ENCODE measurements at places on chromosomes 1 and 21. TPM values are rescaled to one million over a fixed set of nuclear protein-coding genes. Genes with fewer than 3 reads are reported as not detected.

Gene PALMD
- polyA plus RNA-seq: 5.8 TPM

- DNase-seq: no peak
These were observed 15.5 kb upstream of the FAM78B start for GRCh38 chr1:166182281-166182680.

Gene GNB1
- 352 TPM for polyA plus RNA-seq

DNA sequence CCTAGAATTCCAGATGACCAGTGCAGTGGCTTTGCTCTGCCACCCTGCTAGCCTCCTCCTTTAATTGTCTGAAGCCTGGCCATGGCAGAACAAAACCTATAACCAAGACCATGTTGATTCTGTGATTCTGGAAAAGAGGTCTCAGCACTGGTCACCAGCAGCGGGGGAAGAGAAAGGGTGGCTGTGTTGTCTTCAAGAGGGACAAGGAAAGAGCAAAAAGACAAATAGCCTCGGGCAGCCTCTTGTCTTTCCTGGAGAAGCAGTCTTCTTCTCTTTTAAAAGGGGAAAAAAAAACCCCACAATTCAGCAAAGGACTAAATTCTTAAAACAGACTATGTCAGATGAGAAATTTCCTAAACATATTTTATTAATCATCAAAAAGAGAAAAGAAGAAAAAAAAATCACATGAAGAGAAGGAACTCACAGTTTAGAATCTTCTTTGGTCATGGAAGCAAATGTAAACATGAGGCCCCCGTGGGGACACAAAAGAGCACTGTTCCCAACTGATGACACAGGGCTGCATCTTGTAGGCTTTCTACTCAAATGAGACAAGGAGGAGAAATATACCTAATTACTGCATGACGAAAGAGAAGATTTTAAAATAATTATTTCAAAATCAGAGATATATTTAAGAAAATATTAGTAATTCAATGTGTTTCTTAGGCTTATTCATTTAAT, 36.3 kb upstream of the RAP1GAP start:
- no peak for DNase-seq

Gene MAP10
- polyA plus RNA-seq: 0.50 TPM

Gene PAX7
- polyA plus RNA-seq: not detected

Gene CXADR
- polyA plus RNA-seq: 42.6 TPM

Gene TUFT1
- 82.3 TPM for polyA plus RNA-seq

DNA sequence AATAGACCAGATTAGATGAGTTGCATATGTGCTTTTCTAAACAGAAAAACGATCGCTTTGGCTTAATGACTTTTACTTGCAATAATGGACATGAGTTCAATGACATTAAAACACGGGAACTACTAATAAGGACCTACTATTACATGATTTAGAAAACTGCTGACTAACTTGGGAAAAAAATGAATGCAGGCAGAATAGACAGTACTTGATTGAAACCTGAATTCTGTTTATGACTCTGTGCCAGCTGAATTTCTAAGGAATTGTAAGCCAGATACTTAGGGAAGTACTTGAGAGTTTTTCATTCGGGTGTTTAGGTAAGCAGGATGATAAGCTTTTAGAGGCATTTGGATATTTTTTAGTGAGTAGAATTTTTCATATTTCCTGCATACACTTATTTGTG, 12.0 kb downstream of the ADGRL2 start:
- DNase-seq: no peak

Gene KCNE2
- polyA plus RNA-seq: not detected

Gene TNFSF18
- 0.69 TPM for polyA plus RNA-seq

DNA sequence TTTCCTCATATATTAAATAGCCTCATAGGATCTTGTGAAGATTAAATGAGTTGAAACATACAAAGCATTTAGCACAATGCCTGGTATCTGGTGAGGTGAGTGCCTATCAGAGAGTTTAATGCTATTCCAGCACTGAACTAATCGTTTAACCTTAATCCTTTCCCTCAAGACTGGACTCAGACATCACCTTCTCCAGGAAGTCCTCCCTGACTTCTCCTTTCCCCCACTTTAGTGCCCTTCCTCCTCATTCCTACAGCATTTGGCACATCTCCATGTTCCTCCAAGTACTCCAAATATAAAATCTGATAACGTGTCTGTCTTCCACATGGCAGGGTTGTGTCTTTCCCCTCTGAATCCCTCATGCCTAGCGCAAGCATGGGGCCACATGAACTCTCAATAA, 59.8 kb downstream of the ZSCAN20 start:
- DNase-seq: no peak

DNA sequence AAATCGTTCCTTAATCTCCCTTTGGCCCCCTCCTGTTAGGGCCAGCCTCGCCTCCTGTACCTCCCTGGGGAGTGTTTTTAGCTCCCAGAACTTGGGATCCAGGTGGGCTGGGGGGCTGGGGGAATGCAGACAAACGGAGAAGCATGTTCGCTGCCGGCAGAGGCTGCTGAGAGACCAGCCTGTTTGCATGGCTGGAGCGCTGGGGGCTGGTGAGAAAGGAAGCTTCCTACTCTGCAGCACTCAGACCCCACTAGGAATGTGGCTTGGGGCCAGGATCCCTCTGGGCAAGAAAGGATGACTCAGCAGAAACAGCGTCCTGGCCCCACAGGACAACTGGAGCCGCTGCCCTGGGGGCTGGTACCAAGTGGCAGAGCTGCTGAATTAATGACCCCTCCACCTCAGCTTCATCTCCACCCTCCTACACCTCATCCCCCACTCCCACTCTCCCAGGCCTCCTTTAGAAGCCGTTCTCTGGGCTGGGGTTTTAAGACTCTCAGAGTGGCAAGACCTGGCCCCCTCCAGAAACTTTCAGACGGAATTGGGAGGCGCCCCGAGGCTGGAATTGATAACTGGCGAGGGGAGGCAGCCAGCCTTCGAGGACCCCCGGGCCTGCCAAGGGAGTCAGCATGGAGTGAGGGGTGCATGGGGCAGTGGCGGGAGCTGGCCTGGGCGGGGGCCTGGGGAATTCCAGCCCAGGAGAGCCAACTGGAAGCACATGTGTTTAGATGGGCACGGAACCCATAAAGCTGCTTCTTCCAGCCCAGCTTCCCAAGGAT, 28.5 kb upstream of the EPS8L3 start:
- no peak for DNase-seq

Gene SPAG17
- polyA plus RNA-seq: 0.52 TPM

Gene MIB2
- 13.9 TPM for polyA plus RNA-seq

DNA sequence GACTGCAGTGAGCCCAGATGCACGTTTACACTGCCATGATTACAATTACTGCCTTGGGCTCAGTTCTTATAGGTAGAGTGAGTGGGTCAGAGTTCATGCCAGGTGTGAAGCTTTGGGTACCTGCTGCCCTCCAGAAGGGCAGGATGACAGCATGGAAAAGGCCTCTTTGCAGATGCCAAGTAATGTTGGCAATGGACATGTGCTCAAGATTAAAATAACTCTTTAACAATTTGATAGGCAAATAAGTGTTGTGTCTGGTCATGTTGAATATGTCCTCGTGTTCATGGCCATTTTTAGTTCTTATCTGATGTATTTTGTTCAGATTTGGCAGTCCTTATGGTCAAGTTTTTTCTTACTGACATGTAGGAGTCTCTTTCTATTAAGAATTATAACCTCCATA, 34.8 kb downstream of the S100B start:
- no peak for DNase-seq

Gene RIMKLA
- polyA plus RNA-seq: not detected

DNA sequence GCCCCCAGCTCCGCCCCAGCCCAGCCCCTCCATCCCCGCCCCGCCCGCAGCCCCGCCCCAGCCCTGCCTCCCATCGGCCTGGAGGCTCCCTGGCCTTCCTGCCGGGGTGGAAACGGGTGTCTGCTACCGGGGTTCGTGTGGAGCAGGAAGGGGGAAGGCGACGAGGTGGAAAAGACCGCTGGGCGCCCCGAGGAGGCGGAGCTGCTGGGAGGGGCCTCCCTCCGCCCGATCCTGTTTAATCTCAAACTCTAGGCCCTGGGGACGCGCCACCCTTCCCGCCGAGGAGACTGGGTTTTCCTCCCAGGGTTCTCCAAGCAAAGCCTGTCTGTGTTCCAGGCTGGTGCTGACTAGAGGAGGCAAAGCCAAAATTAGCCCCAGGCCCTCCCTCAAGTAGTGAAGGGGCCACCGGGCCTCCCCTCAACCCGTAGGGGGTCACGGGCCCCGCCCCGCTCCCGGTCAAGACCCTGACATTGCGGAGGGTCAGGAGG, 16.2 kb upstream of the TTLL10 start:
- peak; percentile 70 for DNase-seq

Gene WLS
- polyA plus RNA-seq: 59.5 TPM

Gene HIPK1
- 20.5 TPM for polyA plus RNA-seq

Gene BSND
- polyA plus RNA-seq: not detected

DNA sequence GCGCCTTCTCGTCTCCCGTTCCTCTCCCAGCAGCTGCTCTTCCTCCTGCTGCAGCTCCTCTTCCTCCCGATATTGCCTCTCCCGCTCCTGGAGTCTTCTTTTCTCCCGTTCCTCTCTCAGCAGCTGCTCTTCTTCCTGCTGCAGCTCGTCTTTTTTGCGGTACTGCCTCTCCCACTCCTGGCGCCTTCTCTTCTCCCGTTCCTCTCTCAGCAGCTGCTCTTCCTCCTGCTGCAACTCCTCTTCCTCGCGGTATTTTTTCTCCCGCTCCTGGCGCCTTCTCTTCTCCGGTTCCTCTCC, 5.3 kb downstream of the TCHH start:
- DNase-seq: no peak

DNA sequence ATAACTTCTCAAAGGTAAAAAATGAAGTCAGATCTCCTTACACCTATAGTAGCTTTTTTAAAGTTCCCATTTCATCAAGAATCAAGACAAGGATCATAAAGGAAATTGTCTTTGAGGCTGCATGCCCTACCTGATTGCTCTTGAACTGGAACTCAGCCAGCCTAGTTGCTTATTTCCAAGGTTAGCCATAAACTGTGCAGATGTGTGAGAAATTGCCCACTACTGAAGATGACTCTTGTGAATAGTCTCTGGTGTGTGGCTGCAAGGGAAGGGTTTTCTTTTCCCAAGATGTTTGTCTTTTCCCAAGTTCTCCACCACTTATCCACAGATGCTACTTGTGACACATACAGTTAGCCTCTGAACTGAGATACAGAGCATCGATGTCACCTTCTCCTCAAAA, 81.7 kb upstream of the DUSP10 start:
- DNase-seq: no peak

- no peak for DNase-seq
These were observed 104.6 kb upstream of the TTC34 start for GRCh38 chr1:2906085-2906484.

Gene ARF1
- polyA plus RNA-seq: 451 TPM

DNA sequence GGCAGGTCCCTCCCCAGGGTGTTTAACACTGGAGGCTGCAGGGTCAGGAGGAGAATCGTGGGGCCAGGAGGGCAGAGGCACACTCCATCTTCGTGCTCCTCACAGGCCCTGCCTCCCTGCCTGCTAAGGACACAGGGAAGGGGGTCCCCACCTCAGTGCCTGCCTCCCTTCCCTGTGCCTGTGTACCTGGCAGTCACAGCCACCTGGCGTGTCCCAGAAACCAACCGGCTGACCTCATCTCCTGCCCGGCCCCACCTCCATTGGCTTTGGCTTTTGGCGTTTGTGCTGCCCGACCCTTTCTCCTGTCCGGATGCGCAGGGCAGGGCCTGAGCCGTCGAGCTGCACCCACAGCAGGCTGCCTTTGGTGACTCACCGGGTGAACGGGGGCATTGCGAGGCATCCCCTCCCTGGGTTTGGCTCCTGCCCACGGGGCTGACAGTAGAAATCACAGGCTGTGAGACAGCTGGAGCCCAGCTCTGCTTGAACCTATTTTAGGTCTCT, 623 bp upstream of the BGLAP start:
- peak; percentile 40 for DNase-seq

GRCh38 chr1:65195495-65196417, 47.8 kb downstream of the AK4 start:
- no peak for DNase-seq

Gene SRGAP2
- polyA plus RNA-seq: 12.5 TPM

Gene MATN1
- not detected for polyA plus RNA-seq

DNA sequence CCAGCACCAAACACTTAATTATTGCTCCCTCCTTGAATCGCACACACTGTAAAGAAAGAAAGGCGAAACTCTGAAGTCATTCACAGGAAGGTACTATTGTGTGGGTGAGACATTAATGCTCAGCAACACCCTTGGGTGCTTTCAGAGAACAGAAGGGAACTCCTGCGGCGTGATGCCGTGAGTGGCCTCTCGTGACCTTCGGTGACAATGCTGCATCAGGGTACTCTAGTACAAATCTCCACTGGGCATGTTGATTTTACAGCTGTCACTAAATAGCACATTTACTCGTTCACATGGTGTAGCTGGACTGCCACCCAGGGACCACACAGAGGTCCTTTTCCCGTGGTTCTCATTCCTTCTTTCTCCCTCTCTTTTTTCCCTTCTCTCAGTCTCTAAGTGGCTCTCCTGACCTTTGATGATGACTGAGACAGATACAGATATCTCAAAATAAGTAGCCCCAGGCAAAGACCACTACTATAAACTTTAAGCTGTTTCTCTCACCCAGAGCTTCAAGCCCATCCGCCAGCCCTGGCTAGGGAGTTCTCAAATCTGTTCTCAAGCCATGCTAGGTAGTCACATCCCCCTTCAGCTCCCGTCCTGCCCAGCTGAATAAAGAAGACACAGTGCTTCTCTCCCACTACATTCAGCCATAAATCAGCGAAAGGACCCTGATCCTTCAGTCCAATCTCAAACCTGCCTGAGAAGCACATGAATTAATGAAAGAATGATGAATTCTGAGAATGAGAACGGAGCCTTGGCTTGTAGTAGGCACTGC, 223.4 kb upstream of the FMN2 start:
- DNase-seq: no peak

DNA sequence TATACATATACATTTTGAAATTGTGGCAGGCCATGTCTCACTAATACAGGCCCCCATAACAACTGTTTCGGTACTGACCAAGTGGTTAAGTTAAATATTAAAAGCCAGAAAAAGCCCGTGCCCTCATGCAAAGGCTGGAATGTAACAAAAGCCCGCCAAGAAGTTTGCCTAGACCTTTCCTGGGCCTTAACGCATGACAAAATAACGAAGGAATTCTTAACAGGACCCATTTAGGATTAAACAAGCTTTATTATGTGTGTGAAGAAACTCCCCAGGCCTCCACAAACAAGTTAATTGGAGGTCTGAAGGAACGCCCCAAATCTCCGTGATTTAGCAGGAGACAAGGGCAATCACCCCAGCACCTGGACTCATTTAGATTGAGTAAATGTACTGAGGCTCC, 42.4 kb downstream of the TNFSF4 start:
- no peak for DNase-seq
